Mesenteric fat pad (tissue), 1 donor: ENCODE measurements at places on chromosomes 1 and 21. TPM values are rescaled to one million over a fixed set of nuclear protein-coding genes. Genes with fewer than 3 reads are reported as not detected.

AGT gene
- total RNA-seq = 3.7 TPM

ARHGEF10L gene
- total RNA-seq = 37.0 TPM

HSD3B2 gene
- total RNA-seq = not detected

TUFT1 gene
- total RNA-seq = 6.6 TPM

GLRX2 gene
- total RNA-seq = 33.3 TPM

PHTF1 gene
- total RNA-seq = 14.7 TPM

ZBTB8OS gene
- 32.8 TPM for total RNA-seq

SPRR3 gene
- not detected for total RNA-seq

C8A gene
- total RNA-seq = not detected

ELF3 gene
- total RNA-seq = 1.9 TPM

- DNase-seq = no peak
Observed at GRCh38 chr1:3244927-3245315, 175.9 kb downstream of the PRDM16 start.

DNA sequence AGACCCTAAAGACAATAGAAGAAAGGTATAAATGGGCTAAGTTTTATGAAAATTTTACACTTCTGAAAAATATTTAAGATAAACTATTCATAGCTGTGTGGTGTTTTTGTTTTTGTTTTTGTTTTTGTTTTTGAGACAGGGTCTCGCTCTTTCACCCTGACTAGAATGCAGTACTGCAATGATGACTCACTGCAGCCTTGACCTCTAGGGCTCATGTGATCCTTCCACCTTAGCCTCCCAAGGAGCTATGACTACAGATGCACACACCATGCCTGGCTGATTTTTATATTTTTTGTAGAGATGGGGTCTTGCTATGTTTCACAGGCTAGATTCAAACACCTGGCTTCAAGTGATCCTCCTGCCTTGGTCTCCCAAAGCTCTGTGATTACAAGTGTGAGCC is 66.6 kb downstream of the PUM1 start:
- DNase-seq = no peak

- DNase-seq = peak; percentile 3
Observed at GRCh38 chr1:47662068-47662467, 224.2 kb downstream of the FOXD2 start.

- DNase-seq = no peak
Observed at GRCh38 chr1:114081437-114082303, 72.0 kb downstream of the SYT6 start.

GRCh38 chr21:41667136-41667535 is 99.7 kb downstream of the RIPK4 start:
- DNase-seq = no peak

GRCh38 chr1:27951396-27951795 is 8.4 kb upstream of the XKR8 start:
- DNase-seq = no peak

GRCh38 chr1:225825607-225826007 is 15.7 kb downstream of the EPHX1 start:
- no peak for DNase-seq

- DNase-seq = no peak
Observed at GRCh38 chr1:200146100-200146499, 118.6 kb downstream of the NR5A2 start.

DNA sequence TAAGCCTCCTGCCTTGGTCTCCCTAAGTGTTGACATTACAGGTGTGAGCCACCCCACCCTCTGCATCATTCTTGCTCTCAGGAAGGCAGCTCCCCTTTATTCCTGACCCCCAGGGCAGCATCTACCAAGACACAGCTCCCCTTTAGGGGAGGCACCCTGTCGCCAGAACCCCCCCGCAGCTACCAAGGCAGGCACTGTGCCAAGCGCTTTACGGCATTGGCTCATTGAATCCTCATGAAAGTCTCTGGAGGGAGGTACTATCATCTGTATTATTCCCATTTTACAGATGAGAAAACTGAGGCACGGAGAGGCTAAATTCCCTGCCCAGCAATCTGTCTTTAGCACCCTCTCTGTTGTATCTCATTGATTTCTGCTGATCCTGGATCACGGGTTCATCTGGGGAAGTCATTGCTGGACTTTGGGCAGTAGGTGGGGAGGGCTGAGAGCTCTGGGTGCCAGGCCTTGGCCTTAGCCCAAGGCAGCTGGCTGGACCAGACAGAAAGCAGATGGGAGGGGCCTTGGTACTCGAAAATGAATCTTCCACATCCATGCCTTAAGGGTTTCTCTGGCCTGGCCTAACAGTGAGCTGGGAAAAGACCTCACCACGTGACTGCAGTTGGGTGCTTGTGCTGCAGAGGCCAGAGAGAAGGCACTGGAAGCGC is 5.9 kb downstream of the PLOD1 start:
- DNase-seq = no peak

- no peak for DNase-seq
Observed at GRCh38 chr1:58431901-58432620, 114.5 kb downstream of the OMA1 start.

DNA sequence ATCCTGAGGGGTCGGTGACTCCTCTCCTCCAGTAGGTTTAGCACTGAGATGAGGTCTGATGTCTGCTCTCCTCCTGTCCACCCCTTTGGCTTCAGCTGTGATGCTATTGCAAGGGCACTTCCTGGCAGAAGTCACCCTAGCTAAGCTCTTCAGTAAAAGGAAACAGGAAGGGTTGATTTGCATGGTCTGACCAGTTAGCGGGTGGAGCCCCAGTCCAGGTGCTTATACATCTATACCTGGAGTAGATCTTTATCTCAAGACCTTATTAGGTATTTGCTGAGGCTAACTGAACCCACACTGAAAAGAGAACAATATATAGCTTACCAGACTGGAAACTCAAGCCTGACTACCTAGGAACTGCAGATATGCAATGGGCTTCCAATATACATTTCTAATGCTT is 28.9 kb upstream of the NFASC start:
- no peak for DNase-seq

- no peak for DNase-seq
Observed at GRCh38 chr21:26116456-26117011, 54.0 kb downstream of the APP start.

DNA sequence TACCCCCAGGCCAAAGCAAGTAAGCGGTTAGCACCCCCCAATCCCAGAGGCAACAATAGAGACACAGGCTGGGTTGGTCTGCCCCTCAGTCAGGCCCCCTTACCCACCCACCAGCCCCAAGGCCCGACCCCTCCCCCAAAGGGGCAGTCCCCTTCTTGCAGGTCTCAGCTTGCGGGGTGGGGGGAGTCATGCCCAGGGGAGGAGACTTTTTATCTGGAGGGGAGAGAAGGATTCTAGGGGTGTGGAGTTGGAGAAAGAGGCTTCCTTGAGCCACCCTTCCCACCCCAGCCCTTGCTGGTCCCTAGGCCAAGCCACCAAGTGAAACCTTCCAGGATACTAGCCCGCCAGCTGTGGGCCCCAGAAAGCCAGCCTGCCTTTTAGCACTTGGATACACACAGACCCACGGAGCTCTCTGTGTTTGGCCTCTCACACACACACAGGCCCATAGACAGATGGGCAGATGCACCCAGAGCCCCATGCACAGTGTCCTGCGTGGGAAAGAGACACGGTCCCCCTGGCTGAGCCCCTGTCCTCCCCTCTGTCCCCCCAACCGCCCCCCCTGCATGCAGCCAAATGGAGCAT is 7.1 kb downstream of the TMEM54 start:
- no peak for DNase-seq

DNA sequence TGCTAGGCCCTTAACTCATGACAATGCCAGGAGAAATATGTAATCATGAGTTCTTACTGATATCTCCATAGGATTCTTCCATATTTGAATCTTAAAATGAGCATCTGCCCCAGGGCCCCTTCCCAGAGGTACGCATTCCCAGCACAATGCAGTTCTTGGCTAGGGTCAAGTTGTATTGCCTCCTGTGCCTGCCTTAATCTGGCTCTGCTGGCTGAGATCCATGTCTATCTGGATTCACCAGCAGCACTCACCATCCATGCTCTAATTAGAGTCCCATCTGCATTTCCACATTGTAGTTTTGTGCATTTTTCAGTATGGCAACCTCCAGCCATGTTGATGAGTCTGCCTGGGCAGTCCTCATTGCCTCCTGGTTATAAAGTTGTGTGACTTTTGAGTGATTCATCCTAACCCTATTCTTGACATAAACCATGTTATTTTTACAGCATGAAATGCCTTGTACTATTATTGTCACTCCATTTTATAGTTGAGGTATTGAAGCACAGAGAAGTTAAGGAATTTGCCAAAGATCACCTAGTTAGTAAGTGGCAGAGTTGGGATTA is 55.9 kb downstream of the CAMSAP2 start:
- DNase-seq = no peak

- DNase-seq = no peak
Observed at GRCh38 chr1:245825128-245825901, 670.5 kb downstream of the KIF26B start.

- DNase-seq = no peak
Observed at GRCh38 chr1:237562242-237562823, 328.4 kb downstream of the ZP4 start.

GRCh38 chr1:53285969-53286760 is 41.7 kb downstream of the LRP8 start:
- DNase-seq = no peak

DNA sequence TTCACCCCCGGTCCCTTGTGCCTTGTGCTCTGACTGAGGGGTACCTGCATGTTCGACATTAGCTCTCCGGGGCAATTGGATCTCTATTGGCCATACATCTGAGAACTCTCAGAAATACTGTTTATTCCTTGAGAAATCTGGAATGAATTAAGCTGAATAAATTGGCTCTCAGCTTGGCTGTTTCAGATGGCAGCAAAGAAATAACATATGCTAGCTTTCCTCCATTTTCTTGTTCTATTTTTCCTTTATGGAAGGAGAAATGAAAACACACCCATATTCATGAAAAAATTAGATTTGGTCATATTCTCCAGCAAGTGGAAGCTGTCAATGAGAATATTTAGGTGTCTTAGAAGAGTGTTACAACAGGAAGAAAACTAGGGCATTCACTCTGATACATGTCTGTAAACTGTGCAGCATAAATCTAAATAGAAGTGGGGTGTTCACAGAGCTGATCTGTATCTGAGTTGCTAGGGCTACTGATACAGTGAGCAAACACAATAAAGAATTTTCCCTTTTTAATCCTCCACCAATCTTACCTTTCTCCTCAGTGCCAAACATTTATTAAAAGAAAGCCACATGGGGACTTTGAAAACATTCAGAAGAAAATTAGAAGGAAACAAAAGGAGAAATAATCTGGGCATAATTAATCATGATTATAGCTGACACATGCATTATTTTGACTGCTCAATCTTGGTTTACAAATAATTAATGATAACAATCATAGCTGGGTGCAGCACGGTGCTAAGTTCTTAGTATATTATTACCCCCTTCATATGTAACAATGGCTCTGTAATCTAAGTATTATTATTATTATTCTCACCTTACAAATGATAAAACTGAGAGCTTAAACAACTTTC is 671.9 kb upstream of the USP24 start:
- DNase-seq = no peak

DNA sequence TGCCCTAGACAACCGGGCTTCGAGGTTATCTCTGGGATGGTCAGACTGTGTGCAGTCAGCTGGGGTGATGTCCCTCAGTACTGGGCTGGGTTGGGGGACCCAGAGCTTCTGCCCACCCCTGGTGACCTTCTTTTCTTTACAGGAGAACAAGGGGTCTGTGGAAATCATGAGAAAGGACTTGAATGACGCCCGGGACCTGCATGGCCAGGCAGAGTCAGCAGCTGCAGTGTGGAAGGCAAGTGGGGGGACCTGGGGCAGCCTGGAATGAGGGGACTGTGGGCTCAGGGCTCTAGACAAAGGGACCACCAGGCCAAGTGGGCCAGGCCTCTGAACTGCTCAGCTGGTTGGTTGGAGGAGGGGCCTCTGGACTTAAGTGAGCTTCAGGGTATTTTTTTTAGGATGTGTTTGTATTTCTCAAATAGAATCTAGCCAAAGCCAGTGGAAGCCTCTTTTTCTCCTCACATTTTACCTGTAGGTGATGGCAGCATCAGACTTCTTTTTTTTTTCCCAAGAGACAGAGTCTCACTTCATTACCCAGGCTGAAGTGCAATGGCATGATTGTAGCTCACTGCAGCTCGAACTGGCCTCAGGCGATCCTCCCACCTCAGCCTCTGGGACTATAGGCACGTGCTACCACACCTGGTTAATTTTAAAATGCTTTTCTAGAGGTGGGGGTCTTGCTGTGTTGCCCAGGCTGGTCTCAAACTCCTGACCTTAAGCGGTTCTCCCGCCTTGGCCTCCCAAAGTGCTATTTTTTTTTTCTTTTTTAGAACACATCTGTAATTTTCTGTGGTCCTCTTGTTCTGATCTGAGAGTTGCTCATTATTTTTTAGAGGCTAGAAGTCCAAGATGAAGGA is 1.9 kb downstream of the RNF187 start:
- DNase-seq = no peak

GRCh38 chr1:163315773-163316374 is 5.9 kb upstream of the NUF2 start:
- DNase-seq = no peak

DNA sequence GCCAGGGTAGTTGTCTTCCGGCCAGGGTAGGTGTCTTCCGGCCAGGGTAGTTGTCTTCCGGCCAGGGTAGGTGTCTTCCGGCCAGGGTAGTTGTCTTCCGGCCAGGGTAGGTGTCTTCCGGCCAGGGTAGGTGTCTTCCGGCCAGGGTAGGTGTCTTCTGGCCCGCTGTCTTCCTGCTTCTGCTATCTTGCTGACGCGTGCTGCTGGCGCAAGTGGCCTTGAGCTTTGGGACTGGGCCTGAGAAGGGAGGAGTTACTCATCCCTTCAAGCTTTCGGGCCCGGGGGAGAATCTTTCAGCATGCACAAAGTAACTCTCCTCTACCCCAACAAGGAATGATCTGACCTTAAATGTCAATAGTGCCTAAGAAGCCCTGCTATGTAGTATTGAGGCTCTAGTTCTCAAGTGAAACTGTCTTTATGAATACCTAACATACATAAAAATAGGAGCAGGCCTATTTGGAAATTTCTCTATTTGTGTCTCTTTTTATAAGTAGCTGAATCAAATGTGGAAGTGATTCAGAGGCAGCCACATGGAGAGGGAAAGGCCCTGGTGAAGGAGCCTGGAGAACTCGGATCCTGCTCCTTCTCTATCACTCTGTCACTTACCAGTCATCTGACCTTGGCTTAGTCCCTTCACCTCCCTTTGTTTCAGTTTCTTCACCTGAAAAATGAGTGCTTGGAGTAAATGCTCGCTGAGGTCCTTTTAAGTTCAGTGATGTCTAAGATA is 65.6 kb downstream of the RGL1 start:
- no peak for DNase-seq

DNA sequence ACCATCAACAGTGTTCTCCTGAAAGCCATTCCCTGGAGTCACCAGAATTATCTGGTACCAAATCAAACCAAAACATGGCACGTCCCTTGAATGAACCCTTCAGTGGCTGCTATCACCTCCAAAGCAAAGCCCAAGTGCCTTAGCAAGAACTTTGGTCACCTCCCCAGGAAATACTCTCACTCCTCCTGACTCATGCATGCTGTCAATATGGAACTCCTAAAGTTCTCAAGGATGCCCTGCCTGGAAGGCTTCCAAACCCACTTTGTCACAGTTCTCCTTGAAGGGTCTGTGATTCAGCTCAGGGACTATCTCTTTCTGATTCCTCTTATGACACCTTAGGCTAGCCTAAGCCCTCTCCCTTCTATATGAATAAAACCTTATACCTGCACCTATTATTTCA is 146.1 kb upstream of the RUNX1 start:
- DNase-seq = no peak
